Fibroblast of upper back skin (primary cell): ENCODE measurements at places on chromosomes 2 and 18.

- no peak for DNase-seq
These were observed 64.5 kb downstream of the CACNB4 start for GRCh38 chr2:152034257-152034801.

GRCh38 chr18:77530732-77531131 is 281.1 kb downstream of the GALR1 start:
- no peak for DNase-seq

DNA sequence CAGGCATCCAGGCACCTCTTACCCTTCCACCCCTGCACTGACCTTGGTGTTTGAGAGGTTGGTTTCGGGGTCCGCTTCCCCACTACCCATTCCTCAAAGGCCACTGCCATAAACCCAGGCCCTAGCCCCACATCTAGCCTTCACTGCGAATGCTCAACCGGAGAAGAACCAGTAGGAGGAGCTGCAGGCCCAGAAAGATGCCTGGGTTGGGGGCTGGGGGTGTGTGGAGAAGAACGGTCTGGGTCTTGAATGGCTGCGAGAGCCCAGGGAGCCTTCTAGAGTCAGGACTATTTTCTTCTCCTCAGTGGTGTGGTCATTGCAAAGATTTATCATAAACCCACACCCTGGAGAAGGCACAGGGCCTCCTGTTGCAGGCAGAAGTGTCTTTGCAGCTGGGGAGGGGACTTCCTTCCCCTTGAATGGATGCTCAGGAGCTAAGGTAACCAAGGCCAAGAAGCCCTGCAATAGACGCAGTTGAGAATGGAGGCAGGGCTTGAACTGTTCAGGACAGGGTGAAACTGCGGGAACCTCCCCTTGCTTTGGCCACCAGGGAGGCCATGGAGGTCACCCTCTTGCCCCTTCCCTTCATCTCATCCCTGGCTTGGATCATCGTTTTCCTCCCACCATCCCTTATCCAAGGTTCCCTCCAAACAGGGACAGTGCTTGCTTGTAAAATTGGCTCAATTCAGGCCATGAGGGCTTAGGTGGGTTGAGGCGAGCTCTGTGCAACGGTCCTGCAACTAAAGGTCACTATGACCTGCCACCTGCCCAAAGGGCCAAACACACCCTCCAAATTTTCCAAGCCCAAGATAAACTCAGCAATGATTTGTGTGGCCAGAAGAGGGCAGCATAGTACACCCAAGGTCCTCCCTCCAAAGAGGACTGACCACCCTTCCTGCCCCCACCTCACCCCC is 20.9 kb downstream of the THNSL2 start:
- DNase-seq, result peak; percentile 22

GRCh38 chr18:55440988-55441387 is 147.0 kb downstream of the TCF4 start:
- DNase-seq, result no peak

GRCh38 chr2:55869637-55870325 is 53.8 kb downstream of the EFEMP1 start:
- peak; percentile 92 for DNase-seq

DNA sequence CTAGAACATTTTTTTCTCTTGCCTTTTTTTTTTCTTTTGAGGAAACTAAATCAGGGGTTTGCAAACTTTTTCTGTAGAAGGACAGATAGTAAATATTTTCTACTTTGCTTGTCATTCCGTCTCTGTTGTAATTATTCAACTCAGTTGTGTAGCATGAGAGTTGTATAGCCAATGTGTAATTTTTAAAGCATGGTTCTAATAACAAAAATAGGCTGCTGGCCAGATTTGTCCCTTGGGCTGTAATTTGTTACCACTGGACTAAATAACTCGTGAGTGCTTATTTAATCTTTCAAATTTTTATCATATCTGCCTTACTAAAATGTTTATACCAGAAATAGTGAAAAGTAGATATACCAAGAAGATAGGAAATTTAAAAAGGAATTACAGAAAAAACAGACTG is 43.0 kb downstream of the CCDC148 start:
- peak; percentile 41 for DNase-seq

GRCh38 chr2:157900684-157901083 is 24.6 kb upstream of the ACVR1 start:
- DNase-seq, result no peak

- DNase-seq, result no peak
These were observed 12.1 kb downstream of the NEURL3 start for GRCh38 chr2:96493072-96493471.

GRCh38 chr18:28048612-28049011 is 128.3 kb downstream of the CDH2 start:
- DNase-seq, result no peak

GRCh38 chr18:22613058-22613690 is 195.5 kb upstream of the CTAGE1 start:
- no peak for DNase-seq

GRCh38 chr2:59776726-59777008 is 776.8 kb downstream of the BCL11A start:
- DNase-seq, result no peak

- no peak for DNase-seq
These were observed 51.3 kb upstream of the CAB39 start for GRCh38 chr2:230661072-230661957.

GRCh38 chr2:75416420-75417342 is 144.1 kb downstream of the EVA1A start:
- DNase-seq, result no peak

- DNase-seq, result no peak
These were observed 61.2 kb downstream of the PIGN start for GRCh38 chr18:62125702-62126101.

GRCh38 chr2:206573793-206574192 is 68.5 kb upstream of the FAM237A start:
- no peak for DNase-seq

GRCh38 chr18:10094154-10094553 is 180.3 kb downstream of the VAPA start:
- DNase-seq, result no peak

DNA sequence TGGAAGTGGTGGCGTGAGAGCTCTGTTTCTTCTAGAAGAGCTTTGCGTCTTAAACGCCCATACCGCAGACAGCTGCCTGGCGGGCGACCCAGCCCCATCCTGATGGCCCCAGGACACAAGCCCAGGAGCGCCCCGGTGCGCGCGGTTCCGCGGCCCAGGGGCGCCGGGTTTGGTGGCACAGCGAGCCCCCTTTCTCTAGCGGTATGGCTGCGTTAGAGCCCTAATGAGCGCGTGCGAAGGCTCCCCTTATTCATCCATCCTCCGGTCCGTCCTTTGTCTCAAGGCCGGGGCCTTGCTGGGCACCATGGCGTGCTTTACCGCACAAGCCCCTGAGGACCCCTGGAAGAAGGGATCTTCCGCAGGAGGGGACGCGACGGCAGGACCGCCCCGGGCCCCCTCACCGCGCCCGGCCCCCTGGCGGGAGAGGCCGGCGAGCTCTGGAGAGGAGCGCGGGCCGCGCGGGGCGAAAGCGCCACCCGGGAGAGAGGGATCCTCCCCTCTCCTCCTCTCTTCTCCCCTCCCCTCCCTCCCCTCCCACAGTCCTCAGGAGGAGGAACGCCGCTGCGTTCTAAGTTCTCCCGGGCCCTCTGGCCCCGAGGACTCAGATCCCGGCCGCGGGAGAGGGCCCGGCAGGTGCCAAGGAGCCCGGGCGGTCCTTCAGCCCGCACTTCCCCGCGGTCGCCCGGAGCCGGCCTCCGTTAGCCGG is 626 bp upstream of the SLC1A4 start:
- DNase-seq, result peak; percentile 88

DNA sequence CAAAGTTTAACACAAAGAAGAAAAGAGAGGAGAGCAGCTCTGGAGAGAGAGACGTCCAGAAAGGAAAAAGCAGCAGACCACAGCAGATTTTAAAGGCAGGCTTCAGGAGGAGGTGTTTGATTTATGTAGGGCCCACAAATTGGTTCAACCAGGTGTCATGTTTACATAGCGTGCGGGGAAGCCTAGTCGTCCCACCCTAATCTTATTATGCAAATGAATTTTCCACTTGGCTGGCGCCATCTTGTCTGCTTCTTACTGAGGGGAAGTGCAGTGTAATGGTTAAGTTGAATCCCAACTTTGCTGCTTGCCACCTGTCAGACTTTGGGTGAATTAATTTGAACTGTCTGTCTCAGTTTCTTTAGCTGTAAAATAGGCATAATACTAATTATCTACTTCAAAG is 282.4 kb upstream of the CYRIA start:
- DNase-seq, result no peak

- DNase-seq, result peak; percentile 1
These were observed 40.1 kb upstream of the AKAIN1 start for GRCh38 chr18:5237083-5237722.

GRCh38 chr2:132617989-132618388 is 52.0 kb downstream of the LYPD1 start:
- no peak for DNase-seq
